Calu3 (cell line): ENCODE measurements at places on chromosomes 6 and 20.

GRCh38 chr6:3210024-3210610 is 17.3 kb downstream of the TUBB2B start:
- DNase-seq, result no peak

- DNase-seq, result no peak
Measured at GRCh38 chr20:57967364-57967763, 257.5 kb upstream of the PMEPA1 start.

DNA sequence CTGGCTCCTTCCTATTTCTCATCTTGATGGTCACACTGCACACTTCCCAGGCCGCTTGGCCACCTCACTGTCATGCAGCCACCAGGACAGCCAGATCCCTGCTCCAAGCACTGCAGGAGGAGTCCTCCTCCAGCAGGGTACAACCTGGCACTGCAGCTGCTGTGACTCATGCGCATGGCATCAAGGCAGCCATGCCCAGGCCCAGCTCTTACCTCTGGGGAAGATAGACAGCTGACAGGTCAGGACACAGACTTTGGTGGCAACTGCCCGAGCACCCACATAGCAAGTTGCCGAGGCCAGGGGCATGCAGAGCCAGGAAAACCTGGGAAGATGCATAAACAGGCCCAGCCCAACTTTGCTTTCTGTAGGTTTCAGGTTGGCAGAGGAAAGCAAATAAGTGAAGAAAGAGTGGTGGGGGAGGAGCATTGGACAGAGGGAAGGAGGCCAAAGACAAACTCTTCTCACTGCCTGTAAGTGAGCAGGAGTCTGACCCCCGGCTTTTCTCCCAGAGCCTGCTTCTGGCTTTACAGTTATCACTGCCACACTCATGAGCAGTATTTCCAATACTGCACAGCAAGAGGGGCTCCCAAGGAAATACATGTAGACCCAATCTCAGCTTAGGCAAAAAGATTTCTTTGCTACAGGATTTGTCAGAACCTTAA is 38.8 kb downstream of the SLC22A3 start:
- DNase-seq, result peak; percentile 77

GRCh38 chr6:144049386-144049785 is 41.3 kb upstream of the PLAGL1 start:
- no peak for DNase-seq

DNA sequence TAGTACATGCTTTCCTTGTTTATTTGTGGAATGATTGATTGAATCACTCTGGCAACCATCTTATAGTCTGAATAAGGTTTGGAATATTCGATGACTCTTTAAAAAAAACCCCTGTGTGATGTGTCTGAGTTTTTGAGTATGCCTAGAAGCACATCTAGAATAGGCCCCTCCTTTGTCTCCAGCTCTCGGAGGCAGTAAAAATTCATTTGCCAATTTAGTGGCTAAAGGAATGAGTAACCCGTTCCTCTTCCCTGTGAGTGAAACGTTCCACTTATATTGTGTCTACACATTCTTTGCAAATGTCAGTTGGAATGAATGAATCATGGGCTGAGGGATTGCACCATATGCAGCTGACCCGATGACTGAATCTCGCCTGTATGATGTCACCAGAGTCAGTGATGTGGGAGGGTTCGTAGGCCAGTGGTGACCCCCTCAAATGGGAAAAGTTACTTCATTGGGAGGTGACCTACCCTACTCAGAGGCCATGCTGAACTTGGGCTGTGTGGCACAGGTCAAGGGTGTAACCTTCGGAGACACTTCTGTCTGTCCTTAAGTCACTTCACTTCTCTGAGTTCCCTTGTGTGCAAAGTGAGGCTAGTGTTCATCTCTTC is 21.6 kb downstream of the MOCS3 start:
- peak; percentile 68 for DNase-seq

GRCh38 chr6:71879016-71879415 is 7.3 kb upstream of the RIMS1 start:
- no peak for DNase-seq

- DNase-seq, result no peak
Measured at GRCh38 chr6:162242915-162243314, 484.7 kb downstream of the PRKN start.

- DNase-seq, result no peak
Measured at GRCh38 chr6:138577151-138577915, 78.0 kb upstream of the NHSL1 start.

DNA sequence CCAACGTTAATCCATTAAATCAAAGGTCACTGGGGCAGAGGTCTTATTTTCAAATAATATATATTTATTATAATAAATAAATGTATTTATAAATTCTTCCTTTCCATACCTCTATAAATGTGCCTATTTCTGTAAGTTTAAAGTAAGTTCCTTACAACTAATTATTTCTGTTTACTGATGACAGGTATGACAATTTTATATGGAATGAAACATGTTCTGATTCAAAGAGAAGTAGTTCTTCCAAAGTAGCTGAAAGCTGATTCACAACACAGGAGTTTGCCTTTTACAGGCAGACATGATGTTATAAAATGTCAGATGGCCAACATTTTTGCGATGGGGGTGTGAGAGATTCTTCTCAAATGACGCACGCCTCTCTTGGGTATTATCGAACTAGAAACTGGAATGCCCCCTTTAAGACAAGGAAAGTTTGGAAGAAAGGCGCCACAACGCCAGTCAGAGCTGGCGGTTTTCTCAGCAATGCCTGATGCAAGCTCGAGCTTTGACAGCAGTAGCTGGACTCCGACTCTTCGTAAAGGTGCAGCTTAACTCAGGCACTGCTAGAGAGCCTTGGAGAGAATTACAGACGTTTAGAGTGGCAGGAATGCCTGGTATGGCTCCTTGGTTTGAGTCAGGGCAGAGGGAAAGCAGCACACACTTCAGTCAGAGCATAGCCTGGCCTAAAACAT is 92.1 kb downstream of the FOXC1 start:
- no peak for DNase-seq

DNA sequence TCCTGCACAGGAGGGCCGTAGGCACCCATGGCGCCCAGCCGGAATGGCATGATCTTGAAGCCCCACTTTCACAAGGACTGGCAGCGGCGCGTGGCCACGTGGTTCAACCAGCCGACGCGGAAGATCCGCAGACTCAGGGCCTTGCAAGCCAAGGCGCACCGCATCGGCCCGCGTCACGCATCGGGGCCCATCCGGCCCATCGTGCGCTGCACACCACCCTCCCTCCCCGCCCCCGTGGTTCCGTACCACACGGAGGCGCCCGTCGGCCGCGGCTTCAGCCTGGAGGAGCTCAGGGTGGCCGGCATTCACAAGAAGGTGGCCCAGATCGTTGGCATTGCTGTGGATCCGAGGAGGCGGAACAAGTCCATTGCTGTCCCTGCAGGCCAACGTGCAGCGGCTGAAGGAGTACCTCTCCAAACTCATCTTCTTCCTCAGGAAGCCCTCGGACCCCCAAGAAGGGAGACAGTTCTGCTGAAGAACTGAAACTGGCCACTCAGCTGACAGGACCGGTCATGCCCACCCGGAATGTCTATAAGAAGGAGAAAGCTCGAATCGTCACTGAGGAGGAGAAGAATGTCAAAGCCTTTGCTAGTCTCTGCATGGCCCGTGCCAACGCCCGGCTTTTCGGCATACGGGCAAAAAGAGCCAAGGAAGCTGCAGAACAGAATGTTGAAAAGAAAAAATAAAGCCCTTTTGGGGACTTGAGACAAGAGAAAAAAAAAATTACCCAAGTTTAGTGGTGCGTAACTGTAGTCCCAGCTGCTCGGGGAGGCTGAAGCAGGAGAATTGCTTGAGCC is 9.9 kb upstream of the NCOA5 start:
- DNase-seq, result no peak

- DNase-seq, result no peak
Measured at GRCh38 chr20:3383878-3384495, 23.5 kb downstream of the DNAAF9 start.

GRCh38 chr20:58741384-58741783 is 48.8 kb downstream of the NPEPL1 start:
- no peak for DNase-seq
